Peyer's patch (tissue), 4 donors: ENCODE measurements at places on chromosomes 13 and 19. TPM values are rescaled to one million over a fixed set of nuclear protein-coding genes. Genes with fewer than 3 reads are reported as not detected.

The KLK12 gene
- 4.7 TPM for total RNA-seq

The PSG5 gene
- not detected for total RNA-seq

The CPAMD8 gene
- total RNA-seq = 5.4 TPM

The HNRNPUL1 gene
- total RNA-seq = 123 TPM

The CEACAM7 gene
- total RNA-seq = not detected

The PNMA8B gene
- 0.67 TPM for total RNA-seq

The CYP2A7 gene
- total RNA-seq = not detected

The NKG7 gene
- not detected for total RNA-seq

The FBXW9 gene
- 9.9 TPM for total RNA-seq

The KCNC3 gene
- 2.0 TPM for total RNA-seq

The ZNF441 gene
- 13.7 TPM for total RNA-seq

The SMIM24 gene
- total RNA-seq = 908 TPM

The KLK8 gene
- total RNA-seq = not detected

The ERCC5 gene
- total RNA-seq = 231 TPM

The KLC3 gene
- total RNA-seq = not detected

The USHBP1 gene
- total RNA-seq = 2.8 TPM

The GPR183 gene
- 1.1 TPM for total RNA-seq

The FGF14 gene
- total RNA-seq = not detected

The GFY gene
- not detected for total RNA-seq

The RNF6 gene
- total RNA-seq = 19.0 TPM

The KLK4 gene
- not detected for total RNA-seq

The DNAAF3 gene
- not detected for total RNA-seq

The USP12 gene
- 29.7 TPM for total RNA-seq

The ZNF738 gene
- total RNA-seq = 11.3 TPM

The MCEMP1 gene
- not detected for total RNA-seq

The OR7A5 gene
- not detected for total RNA-seq

The TMEM59L gene
- total RNA-seq = 1.7 TPM

The ZNF625 gene
- total RNA-seq = 5.8 TPM

The TSHZ3 gene
- 3.4 TPM for total RNA-seq

The ZNF729 gene
- total RNA-seq = not detected

The CYP4F8 gene
- not detected for total RNA-seq

The CGB3 gene
- not detected for total RNA-seq

The CCDC106 gene
- 8.1 TPM for total RNA-seq

The PROSER3 gene
- total RNA-seq = 6.0 TPM

The PROZ gene
- total RNA-seq = not detected

The ZNF430 gene
- 11.0 TPM for total RNA-seq

The MAST1 gene
- not detected for total RNA-seq

The IFI30 gene
- total RNA-seq = 109 TPM

The ATF5 gene
- total RNA-seq = 16.9 TPM

The ZNF836 gene
- 7.0 TPM for total RNA-seq

The SPTBN4 gene
- 0.18 TPM for total RNA-seq

The CCDC8 gene
- 0.85 TPM for total RNA-seq

The RASGRP4 gene
- total RNA-seq = 0.70 TPM

The ELAVL1 gene
- 21.0 TPM for total RNA-seq
